Effector CD4-positive, alpha-beta T cell (primary cell): ENCODE measurements at places on chromosomes 3 and 15.

- no peak for DNase-seq
Observed at GRCh38 chr15:58908550-58909309, 24.7 kb downstream of the SLTM start.

DNA sequence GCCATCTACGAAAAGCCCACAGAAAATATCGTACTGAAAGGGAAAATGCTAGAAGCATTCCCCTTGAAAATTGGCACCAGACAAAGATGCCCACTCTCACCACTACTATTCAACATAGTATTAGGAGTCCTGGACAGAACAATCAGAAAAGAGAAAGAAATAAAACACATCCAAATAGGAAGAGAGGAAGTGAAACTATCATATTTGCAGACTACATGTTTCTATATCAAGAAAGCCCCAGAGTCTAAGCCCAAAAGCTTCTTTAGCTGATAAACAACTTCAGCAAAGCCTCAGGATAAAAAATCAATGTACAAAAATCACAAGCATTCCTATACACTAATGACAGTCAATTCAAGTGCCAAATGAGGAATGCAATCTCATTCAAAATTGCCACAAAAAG, 15.6 kb downstream of the OR5K3 start:
- no peak for DNase-seq

DNA sequence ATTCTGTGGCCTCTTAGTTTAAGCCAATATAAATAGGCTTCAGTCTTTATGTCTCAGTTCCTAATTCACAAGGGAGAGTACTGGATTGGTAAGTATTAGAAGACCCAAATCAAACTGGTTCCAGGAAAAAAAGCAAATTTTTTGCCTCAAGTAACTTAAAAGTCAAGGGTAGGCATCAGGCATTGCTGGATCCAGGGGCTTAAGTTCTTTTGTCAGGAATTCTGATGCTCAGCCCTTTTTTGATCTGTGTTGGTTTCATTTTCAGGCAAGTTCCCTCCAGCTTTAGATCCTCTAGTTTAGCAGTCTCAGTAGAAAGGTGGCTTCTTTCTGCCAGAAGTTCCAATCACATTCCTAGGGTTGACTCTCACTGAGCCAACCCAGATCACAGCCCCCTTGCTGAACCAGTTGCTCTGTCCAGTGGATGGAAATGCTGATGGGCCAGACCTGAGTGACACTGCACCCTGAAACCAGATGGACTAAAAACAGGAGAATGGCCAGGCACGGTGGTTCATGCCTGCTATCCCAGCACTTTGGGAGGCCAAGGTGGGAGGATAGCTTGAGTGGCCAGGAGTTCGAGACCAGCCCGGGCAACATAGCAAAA, 253.5 kb downstream of the SHQ1 start:
- DNase-seq = no peak

GRCh38 chr3:97971679-97972567, at the start of gene RIOX2:
Gene RIOX2 (minus strand): TSS chr3:97972431. CDS start chr3:97967593, 4,838 bp downstream.
- DNase-seq = peak; percentile 65

GRCh38 chr3:186580785-186581184, 10.3 kb downstream of the DNAJB11 start:
- DNase-seq = no peak

GRCh38 chr3:157578181-157578580, 75.0 kb upstream of the VEPH1 start:
- no peak for DNase-seq

DNA sequence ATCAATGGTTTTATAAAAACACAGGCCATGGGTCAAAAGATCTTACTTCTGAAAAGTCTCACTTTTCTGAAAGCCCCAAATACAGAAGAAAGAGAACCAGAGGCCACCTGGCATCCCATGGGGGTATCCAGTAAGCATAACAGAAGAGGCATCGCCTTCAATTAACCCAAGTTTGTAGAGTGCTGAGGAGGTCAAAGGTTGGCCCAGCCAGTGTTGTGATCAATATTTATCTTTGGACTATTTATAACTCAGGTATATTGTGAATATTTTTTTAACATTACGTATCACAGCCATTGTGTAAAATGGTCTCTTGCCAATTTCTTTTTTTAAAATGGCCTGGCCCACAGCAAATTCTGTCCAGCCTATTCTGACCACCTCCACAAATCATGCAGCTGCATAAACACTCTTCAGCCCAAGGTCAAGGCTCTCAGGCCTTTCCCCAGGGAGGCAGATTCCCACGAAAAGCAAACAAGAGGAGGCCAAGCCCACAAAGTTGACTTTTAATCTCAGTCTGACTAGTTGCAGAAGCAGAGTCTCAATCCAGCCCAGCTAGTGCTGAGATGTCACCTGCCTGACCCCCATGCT, 26.2 kb upstream of the SPTBN5 start:
- DNase-seq = no peak

GRCh38 chr15:56812221-56812620, 78.9 kb upstream of the ZNF280D start:
- DNase-seq = no peak

- DNase-seq = no peak
Observed at GRCh38 chr3:143770391-143770790, 77.9 kb downstream of the SLC9A9 start.

DNA sequence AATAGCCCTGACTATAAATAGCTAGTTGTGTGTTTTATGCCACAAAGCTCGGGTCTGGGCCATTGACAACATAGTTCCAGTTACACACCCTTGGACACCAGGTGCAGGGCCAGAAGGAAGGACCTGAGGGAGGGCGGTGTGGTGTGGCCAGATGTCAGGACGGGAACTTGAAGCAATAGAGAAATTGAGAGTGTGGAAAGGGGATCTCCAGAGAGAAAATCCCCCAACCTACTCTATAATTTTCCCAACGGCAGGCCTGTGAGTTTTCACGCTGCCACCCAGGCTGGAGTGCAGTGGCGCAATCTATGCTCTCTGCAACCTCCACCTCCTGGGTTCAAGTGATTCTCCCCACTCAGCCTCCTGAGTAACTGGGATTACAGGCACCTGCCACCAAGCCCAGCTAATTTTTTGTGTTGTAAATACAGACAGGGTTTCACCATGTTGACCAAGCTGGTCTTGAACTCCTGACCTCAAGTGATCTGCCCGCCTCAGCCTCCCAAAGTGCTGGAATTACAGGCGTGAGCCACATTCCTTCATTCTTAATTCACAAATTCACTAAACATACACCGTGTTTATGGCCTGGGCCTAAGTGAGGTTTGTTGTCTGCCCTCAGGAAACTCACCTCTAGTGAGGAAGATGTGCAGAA, 70.8 kb upstream of the KLF13 start:
- DNase-seq = no peak

DNA sequence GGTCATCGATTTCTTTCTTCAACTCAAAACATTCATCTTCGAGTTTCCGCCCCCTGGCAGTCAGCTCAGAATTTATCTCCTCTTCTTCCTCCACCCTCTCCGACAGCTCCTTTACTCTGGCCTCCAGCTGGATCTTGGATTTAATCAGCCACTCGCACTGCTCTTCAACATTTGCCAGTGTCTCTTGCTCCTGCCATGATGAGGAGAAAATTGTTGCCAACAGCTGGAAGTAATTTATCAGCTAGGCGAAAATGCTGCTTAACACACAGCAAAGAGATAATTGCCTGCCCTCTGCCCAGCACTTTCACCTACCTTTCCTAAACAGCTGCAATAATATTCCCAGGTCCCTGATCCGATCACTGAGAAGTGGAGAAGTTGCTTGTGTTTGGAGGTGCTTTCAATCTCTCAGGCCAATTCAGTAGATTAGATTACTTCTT, 69.3 kb downstream of the MYH15 start:
- no peak for DNase-seq

DNA sequence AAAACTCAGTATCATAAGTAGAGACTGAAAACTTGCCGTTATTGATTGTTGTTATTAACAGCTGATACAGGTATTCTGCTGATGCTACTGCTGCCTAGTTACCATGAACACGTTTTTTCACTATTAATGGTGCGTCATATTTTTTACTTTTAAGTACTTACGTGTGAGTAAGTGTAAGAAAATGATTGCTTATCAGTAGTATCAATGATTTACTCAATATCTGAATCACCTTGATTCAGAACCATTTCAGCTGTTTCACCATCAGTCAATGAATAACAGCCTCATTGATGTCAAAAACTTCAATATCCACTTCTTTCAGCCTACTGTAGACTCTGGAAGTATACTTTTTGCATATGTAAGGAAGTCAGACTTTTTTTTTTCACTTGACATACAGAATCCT, 4.7 kb downstream of the CCR8 start:
- DNase-seq = no peak

DNA sequence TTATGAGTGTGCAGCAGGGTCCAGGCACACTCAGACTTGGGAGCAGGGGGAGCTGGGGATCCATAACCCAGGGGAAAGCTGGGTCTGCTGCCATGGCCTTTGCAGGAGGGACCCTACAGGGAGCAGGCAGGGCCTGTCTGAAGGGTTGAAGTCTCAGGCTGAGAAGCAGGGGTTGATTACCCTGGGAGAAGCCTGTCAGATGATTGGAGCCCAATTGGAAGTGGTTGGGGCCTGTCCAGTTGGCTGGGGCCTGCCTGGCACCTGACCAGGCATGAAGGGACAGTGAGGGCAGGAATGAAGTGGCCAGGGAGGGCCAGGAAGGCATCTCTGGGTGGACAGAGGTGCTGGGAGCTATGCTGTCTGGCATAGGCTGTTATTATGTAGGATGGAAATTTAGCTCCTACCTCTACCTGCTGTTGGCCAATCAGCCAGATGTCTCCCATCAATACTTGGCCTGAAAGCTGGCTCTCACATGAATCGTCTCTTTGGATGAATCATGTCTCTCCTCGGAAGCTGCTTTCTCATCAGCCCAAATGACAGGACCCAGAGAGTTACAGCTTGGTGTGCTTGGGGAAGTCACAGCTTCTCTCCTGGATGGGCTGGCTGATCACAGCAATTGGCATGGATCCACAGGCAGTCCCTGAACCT, 27.4 kb upstream of the SLCO2A1 start:
- DNase-seq = no peak

DNA sequence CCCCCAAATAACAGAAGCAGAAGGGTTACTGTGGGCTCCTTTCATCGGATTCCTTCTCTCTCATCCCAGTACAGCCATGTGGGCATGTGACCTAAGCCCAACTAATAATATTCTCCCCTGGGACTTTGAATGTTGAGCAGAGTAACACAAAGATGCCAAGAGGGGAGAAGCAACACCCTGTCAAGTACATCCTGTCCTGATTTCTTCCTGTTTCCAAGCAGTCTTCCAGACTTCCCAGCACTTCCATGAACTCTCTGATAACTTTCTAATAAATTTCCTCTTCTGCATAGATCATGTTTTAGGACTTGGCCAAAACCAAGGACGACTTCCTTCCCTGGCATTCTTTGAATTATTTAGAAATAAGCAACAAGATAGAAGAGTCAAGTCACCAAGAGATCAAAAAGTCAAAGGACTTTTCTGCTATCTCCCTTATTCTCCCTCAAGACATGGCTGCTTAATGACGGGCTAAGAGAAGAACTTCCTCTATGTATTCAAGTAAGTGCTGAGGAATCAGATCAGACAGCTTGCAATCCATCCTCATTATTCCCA, 37.9 kb downstream of the CRYGS start:
- no peak for DNase-seq

GRCh38 chr3:39103324-39103693, 4.1 kb downstream of the GORASP1 start:
- DNase-seq = no peak

DNA sequence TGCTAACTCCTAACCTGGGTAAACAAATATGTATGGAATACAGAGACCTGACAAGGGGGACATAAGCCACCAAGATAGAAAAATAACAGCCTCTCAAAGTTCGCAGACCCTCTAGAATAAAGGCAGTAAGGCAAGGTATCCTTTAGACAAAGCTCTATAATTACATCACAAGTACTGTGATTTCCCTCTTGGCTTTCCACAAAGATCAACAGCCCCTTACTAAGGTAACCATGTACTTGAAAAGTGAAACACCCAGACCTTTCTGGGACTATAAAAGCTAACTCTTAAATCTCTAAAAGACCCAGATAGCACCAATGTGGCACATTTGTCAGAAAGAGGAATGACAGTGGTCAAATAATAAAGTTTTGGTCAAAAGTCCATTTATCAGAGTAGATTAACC, 51.9 kb downstream of the TBL1XR1 start:
- no peak for DNase-seq

DNA sequence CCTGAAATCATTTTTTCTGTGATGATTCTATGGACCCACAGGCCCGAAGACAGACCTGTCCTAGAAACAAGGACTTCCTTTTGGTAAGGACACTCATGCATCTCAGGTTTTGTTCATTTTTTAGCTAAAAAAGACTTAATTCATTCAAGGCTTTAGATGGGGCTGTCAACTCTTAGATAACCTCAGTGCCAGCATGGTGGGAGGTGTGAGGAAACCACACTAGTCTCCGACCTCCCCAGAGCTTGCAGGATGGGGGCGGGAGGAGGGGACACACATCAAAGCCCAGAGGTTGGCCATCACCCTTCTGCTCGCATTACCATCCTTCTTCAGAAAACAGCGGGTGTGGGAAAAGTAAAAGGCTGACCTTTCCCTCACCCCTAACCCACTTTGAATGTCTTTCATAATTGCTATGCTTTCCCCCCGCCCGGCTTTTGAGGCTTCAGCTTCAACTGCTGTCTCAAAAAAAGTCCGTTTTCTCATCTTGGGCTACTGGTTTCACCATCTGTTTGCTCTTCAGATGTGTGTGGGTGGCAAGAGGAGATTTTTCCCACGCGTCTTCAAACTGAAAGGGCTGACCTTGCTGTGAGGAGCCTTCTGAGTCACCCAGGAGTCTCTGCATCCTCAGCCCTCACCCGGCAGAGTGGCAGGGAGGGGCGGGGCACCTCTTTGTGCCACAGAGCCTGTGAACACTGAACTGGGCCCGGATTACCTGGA, 27.6 kb upstream of the CXCR6 start:
- DNase-seq = peak; percentile 54

DNA sequence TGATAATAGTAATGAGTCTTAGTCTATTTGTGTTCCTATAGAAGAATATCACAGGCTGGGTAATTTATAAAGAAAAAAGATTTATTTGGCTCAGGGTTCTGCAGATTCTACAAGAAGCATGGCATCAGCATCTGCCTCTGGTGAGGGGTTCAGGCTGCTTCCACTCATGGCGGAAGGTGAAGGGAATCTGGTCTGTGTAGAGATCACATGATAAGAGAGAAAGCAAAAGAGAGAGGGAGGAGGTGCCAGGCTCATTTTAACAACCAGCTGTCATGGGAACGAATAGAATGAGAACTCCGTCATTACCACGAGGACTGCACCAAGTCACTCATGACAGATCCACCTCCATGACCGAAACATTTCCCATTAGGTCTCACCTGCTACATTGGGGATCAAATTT, 664.0 kb upstream of the SGO1 start:
- DNase-seq = no peak

DNA sequence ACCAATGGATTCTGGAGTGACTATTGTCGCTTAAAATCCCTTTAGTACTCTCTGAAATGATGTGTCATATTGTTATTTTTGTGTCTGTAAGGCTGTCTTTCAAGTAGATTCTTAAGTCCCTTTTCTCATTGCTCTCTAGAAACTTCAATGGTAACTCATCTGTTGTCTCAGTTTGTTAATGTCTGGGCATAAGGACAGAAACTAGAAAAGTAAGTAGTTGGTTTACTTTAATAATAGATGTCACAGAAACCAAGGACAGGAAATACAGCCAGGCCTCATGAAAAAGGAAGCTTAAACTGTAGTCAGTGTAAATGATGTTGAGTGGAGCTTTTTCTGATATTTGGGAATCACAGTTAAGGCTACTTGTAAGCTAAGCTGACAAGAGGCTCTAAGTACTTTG, 730.2 kb upstream of the DPPA4 start:
- DNase-seq = no peak
